Right lung (tissue), 10 donors: ENCODE measurements at places on chromosomes 13 and 19.
A peak's percentile ranks its signal among the peaks of the same experiment; 100 is the strongest.

- DNase-seq = no peak
Observed at GRCh38 chr13:108345016-108345415, 75.5 kb downstream of the TNFSF13B start.

DNA sequence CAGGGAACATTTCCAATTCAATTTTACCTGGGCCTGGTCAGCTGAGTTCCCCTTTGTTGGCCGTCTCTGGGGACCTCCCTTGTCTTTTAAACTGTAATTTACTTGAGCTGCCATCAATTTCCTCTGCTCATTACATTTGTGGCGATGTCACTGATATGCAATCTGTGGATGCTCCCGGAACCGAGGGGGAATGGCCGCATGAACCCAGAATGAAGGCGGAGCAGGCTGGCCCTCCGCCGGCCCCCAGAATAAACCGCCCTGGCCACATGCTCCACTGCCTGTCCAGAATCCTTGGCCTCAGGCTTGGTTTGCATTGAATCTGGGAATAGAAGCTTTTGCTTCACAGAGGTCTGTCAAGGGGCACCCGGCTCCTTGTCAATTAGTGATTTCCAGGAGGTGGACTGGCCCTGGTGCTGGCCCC is 276.8 kb downstream of the TEX29 start:
- DNase-seq = no peak

- DNase-seq = no peak
Observed at GRCh38 chr13:26956522-26957142, 196.0 kb upstream of the GPR12 start.

GRCh38 chr19:46606019-46606418 is 4.9 kb downstream of the CALM3 start:
- no peak for DNase-seq

GRCh38 chr19:18008814-18009213 is 844 bp downstream of the ARRDC2 start:
- DNase-seq = no peak

DNA sequence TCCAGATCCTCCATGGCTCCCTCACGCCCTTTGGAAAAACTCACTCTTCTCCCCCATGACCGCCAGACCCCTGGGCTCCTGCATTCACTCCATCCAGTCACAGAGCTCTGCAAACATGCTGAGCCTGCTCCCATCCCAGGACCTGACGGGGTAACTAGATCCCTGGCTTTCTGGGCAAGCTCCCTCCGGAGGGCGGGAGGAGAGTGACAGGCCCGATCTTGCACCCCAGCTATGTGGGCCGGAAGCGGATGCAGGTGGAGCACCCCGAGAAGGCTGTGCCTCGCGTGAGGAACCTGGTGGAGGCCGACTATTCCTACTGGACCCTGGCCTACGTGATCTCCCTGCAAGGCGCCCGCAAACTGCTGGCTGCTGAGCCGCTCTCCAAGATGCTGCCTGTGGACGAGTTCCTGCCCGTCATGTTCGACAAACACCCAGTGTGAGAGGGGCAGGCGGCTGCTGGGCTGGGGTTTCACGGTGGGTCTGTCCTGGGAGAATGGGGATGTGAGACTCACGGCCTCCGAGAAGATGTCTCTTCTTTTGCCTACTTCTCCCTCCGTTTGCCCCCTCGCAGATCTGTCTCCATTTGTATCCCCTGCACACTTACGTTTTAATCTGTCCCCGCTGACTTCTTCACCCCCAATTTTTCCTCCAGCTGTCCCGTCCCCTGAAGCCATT is 25.2 kb downstream of the COLGALT1 start:
- no peak for DNase-seq

GRCh38 chr19:13712767-13713201 is 51.5 kb upstream of the MRI1 start:
- peak; percentile 16 for DNase-seq

DNA sequence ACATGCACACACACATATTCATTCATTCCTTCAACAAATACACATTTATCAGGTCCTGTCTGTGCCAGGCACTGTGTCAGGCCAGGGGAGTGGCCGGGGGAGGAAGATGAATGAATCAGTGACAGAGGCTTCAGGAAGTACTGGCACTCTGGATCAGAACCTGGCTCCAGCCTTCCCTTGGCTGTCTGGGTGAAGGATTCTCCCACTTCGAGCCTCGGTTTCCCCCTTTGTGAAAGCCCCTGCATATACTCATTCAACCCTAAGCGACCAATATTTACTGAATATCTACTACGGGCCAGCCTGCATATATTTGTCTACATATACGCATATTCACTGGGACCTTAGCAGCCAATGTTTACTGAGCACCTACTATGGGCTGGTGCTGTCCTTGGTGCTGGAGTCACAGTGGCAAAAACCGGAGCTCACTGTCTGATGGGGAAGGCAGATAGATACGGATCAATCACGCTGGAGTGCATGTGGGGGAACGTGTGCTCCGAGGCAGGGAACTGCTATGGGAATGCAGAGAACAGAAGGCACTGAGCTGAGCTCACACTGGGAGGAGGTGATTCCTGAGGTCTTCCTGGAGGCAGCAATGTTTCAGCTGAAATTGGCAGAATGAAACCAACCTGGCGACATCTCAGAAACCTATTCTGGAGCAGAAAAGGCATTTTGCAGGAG is 636 bp upstream of the ZNF579 start:
- DNase-seq = no peak

DNA sequence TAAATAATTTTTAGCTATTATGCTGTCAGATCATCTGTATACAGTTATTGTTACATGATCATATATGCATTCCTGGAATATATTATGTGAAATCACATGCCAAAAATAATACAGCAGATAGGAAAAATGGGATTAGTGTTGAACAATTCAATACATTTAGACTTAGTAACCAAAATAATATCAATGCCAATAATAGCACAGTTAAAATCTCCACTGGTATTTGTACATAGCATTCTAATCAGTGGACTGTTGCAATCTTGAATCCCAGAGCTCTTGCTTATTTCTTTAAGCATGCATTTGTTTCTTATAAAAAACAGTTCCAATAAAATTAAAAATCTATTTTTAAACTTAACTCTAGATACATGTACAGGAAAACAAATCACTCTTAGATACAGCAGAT is 2772.2 kb downstream of the PCDH9 start:
- no peak for DNase-seq

DNA sequence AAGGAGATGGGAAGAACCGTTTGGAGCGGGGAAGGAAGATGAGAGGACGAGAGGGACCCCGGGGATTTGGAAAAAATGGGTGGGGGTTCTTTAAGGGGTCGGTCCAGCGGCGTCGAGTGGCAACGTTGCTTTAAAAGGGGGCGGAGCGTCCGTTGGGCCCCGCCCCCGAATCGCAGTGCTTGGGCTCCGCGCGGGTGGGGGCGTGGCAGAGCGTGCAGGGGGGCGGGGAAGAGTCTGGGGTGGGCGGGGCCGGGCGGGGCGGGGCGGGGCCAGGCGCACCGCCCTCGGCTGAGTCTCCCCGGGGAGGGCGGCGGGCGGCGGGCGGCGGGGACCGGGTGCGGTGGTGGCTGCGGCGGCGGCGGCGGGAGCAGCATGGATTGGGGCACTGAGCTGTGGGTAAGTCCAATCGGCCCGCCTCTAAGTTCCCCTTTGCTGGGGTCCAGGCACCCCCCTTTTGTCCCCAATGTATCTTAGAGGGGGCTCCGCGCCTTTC is at the start of gene TRIP10:
Gene TRIP10 (plus strand): TSS at position 291 of the 493 bp plus-strand sequence. CDS start 82 bp downstream, at position 373.
- DNase-seq = peak; percentile 87

DNA sequence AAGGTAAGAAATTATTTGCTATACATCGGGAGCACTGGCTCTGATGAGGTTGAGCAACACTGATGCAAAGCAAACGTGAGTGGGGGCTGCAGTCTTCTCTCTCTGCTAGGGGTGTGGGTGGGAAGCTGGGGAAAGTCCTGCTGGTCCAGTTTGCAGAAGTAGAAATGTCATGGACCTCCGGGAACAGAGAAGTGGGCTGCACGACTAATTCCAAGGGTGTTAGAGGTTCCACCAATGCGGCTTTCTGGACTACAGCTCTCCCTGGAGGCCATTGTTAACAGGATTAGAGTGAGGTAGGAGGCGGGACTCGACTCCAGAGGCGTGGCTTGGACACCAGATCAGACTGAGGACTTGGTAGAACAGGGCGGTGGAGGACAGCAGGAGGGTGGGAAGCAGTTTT is 5.7 kb upstream of the FBXO27 start:
- DNase-seq = peak; percentile 9

GRCh38 chr19:7223429-7223828 is 70.8 kb downstream of the INSR start:
- DNase-seq = no peak
